Natural killer cell (primary cell): ENCODE measurements at places on chromosomes 1 and 21.

GRCh38 chr1:36871146-36871971 is 163.0 kb downstream of the GRIK3 start:
- no peak overlapping the region for H3K4me3 ChIP-seq
- no peaks in the 10 kb centered on the region for H3K4me1 ChIP-seq
- H3K27ac ChIP-seq = no peak overlapping the region
- H3K27me3 ChIP-seq = no peaks in the 10 kb centered on the region

- H3K27ac ChIP-seq = no peak overlapping the region
- peaks cover 39% of the 10 kb centered on the region for H3K4me1 ChIP-seq
- no peak overlapping the region for H3K4me3 ChIP-seq
Observed at GRCh38 chr21:39385299-39386145, 36.6 kb upstream of the HMGN1 start.

DNA sequence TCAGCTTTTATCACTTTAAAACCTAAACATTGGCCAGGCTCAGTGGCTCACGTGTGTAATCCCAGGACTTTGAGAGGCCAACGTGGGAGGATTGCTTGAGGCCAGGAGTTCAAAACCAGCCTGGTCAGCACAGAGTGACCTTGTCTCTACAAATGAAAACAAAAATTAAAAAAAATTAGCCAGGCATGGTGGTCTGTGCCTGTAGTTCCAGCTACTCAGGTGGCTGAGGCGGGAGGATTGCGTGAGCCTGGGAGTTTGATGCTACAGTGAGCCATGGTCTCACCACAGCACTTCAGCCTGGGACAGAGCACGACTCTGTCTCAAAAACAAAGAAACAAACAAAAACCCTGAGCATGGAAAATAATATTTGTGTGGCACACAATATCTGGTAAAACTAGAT is 143.5 kb upstream of the HNRNPU start:
- no peak overlapping the region for H3K27ac ChIP-seq
- no peaks in the 10 kb centered on the region for H3K36me3 ChIP-seq
- H3K27me3 ChIP-seq = no peaks in the 10 kb centered on the region
- no peak for DNase-seq
- no peak overlapping the region for H3K4me3 ChIP-seq

GRCh38 chr1:180849031-180849775 is 63.5 kb upstream of the KIAA1614 start:
- H3K36me3 ChIP-seq = no peaks in the 10 kb centered on the region
- H3K27me3 ChIP-seq = no peaks in the 10 kb centered on the region
- no peak for DNase-seq
- H3K4me3 ChIP-seq = no peak overlapping the region

GRCh38 chr21:36510911-36511310 is 31.0 kb upstream of the CLDN14 start:
- H3K27ac ChIP-seq = no peak overlapping the region
- H3K4me3 ChIP-seq = no peak overlapping the region
- no peak for DNase-seq
- H3K36me3 ChIP-seq = no peaks in the 10 kb centered on the region
- H3K27me3 ChIP-seq = no peaks in the 10 kb centered on the region
- peaks cover 26% of the 10 kb centered on the region for H3K4me1 ChIP-seq

GRCh38 chr1:212975111-212975918 is 25.0 kb downstream of the VASH2 start:
- no peaks in the 10 kb centered on the region for H3K27me3 ChIP-seq
- no peaks in the 10 kb centered on the region for H3K36me3 ChIP-seq
- no peaks in the 10 kb centered on the region for H3K4me1 ChIP-seq
- no peak overlapping the region for H3K27ac ChIP-seq
- DNase-seq = no peak
- no peak overlapping the region for H3K4me3 ChIP-seq

GRCh38 chr1:232164078-232164963 is 465.6 kb downstream of the SIPA1L2 start:
- H3K4me3 ChIP-seq = no peak overlapping the region
- H3K27ac ChIP-seq = no peak overlapping the region
- no peak for DNase-seq

DNA sequence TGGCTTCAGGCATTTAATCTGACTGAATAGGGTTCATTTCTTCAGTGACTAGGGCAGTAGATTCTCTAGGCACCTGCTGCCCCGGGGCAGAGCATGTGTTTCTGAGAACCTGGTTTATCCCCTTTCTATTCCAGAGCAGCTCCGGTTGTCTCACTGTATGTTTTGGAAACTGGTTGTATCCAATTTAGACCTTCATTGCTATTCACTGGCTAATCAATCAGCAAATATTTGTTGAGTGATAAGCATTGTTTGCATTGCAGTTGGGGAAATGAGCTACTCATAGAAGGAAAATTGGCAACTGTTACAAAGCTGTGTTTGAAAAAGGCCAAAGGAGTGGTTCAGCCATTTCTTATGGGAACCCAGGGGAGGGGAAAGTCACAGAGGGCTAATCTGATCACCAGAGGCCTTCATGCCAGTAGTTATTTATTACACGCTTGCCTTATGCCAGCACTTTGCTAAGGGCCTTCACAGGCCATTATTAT is 2.9 kb downstream of the QSOX1 start:
- H3K27ac ChIP-seq = no peak overlapping the region
- H3K4me3 ChIP-seq = no peak overlapping the region
- no peaks in the 10 kb centered on the region for H3K27me3 ChIP-seq
- peaks cover 20% of the 10 kb centered on the region for H3K4me1 ChIP-seq
- DNase-seq = no peak
